HCT116 (cell line): ENCODE measurements at places on chromosomes 6 and 20. TPM values are rescaled to one million over a fixed set of nuclear protein-coding genes. Genes with fewer than 3 reads are reported as not detected.
A peak's percentile ranks its signal among the peaks of the same experiment; 100 is the strongest.

WFDC2 gene
- 1.1 TPM for total RNA-seq

GRCh38 chr6:25389471-25389870, 110.3 kb downstream of the CARMIL1 start:
- no peaks in the 10 kb centered on the region for H3K27me3 ChIP-seq
- no peak overlapping the region for H3K4me3 ChIP-seq
- no peak overlapping the region for H3K27ac ChIP-seq
- H3K4me1 ChIP-seq, result no peaks in the 10 kb centered on the region

GRCh38 chr6:13872681-13873080, 52.1 kb upstream of the RNF182 start:
- H3K27ac ChIP-seq, result no peak overlapping the region
- H3K4me1 ChIP-seq, result peaks cover 17% of the 10 kb centered on the region
- H3K4me3 ChIP-seq, result no peak overlapping the region
- no peaks in the 10 kb centered on the region for H3K27me3 ChIP-seq
- no peak for DNase-seq
- H3K36me3 ChIP-seq, result no peaks in the 10 kb centered on the region

DNA sequence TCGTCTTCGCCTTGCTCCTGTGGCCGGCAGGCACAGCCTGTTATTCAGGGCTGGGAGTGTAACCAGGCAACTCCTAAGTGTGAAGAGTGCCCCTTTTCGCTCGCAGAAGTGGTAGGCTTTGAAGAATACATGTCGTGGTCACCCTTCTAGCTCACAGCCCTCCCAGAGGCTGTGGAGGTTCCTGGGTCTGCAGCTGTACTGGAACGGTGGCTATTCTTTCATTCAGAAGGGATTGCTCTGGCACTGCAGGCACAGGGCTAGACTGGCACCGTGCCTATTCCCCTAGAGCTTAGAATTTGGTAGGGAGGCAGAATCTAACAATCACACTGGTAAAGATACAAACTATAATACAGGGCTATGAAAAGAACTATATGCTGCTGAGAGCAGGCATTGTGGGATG, 1.1 kb upstream of the SRSF12 start:
- no peak overlapping the region for H3K27ac ChIP-seq
- no peak for DNase-seq
- H3K36me3 ChIP-seq, result no peaks in the 10 kb centered on the region
- no peak overlapping the region for H3K4me3 ChIP-seq
- no peaks in the 10 kb centered on the region for H3K4me1 ChIP-seq

MRPS10 gene
- 62.1 TPM for total RNA-seq

WFDC10B gene
- total RNA-seq, result not detected

GRCh38 chr6:137036566-137037300, 8.0 kb downstream of the IL20RA start:
- no peak for DNase-seq
- no peaks in the 10 kb centered on the region for H3K4me1 ChIP-seq
- H3K4me3 ChIP-seq, result no peak overlapping the region
- no peaks in the 10 kb centered on the region for H3K27me3 ChIP-seq
- no peaks in the 10 kb centered on the region for H3K36me3 ChIP-seq

- peak; percentile 42 for DNase-seq
- no peaks in the 10 kb centered on the region for H3K27me3 ChIP-seq
- no peak overlapping the region for H3K4me3 ChIP-seq
- no peak overlapping the region for H3K27ac ChIP-seq
Observed at GRCh38 chr20:1478566-1478965, 11.9 kb upstream of the NSFL1C start.

DNA sequence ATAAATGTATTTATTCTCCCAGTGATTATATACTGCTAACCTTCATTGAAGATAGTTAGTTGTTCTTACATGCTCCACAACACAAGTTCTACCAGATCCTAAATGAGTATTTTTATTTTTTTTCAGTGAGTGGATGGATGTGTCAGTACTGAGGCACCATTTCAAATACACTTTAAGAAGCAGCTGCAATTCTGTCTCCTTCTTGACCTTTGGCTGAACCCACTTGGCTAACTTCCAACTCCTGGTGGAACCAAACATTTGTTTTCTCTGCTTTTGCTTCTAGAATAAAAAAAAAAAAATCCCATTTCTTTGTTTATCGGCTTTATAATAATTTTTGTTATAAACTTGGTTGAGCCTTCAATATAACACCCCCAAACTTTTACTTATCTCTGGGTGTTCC, 458.3 kb upstream of the MAP3K7 start:
- no peak overlapping the region for H3K27ac ChIP-seq
- H3K36me3 ChIP-seq, result no peaks in the 10 kb centered on the region
- H3K4me3 ChIP-seq, result no peak overlapping the region
- no peaks in the 10 kb centered on the region for H3K27me3 ChIP-seq

DNA sequence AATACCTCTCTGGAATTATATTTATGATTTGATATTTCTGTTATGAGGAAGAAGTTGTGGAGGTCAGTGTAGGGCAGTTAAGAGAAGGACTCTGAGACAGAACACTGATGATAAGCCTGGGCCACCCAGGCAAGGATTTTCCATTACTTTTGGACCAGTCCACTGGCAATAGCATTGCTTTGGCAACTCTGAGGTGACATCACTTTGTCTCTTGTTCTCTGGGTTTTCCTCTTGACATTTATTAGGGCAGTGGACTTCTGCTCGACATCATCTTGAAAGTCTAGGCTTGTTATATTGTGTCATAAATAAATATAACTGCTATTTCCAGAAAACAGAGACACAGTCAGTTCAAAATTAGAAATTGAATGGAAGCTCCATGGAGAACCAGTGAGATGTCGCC, 268.0 kb downstream of the SMOC2 start:
- no peak for DNase-seq
- no peaks in the 10 kb centered on the region for H3K36me3 ChIP-seq
- no peaks in the 10 kb centered on the region for H3K27me3 ChIP-seq
- no peak overlapping the region for H3K27ac ChIP-seq
- H3K4me1 ChIP-seq, result peaks cover 4% of the 10 kb centered on the region; the same call in 1 of the 2 replicates
- no peak overlapping the region for H3K4me3 ChIP-seq

- H3K27me3 ChIP-seq, result no peaks in the 10 kb centered on the region
- DNase-seq, result peak; percentile 83
- H3K4me3 ChIP-seq, result peak overlapping the region; percentile 18; the same call in 1 of the 2 replicates
- H3K36me3 ChIP-seq, result no peaks in the 10 kb centered on the region
- peaks cover 11% of the 10 kb centered on the region; the same call in 1 of the 2 replicates for H3K4me1 ChIP-seq
Observed at GRCh38 chr6:54801669-54802068, 44.9 kb upstream of the FAM83B start.

GRCh38 chr6:29483735-29484134, 4.0 kb downstream of the MAS1L start:
- no peak for DNase-seq
- H3K27me3 ChIP-seq, result no peaks in the 10 kb centered on the region
- no peak overlapping the region for H3K27ac ChIP-seq

- DNase-seq, result no peak
- H3K27me3 ChIP-seq, result no peaks in the 10 kb centered on the region
- H3K36me3 ChIP-seq, result no peaks in the 10 kb centered on the region
- H3K4me3 ChIP-seq, result no peak overlapping the region
- H3K4me1 ChIP-seq, result no peaks in the 10 kb centered on the region
Observed at GRCh38 chr6:387293-387741, 4.2 kb upstream of the IRF4 start.

OR12D3 gene
- total RNA-seq, result not detected

ZNF322 gene
- total RNA-seq, result 22.9 TPM

RRAGD gene
- total RNA-seq, result 15.9 TPM

DNA sequence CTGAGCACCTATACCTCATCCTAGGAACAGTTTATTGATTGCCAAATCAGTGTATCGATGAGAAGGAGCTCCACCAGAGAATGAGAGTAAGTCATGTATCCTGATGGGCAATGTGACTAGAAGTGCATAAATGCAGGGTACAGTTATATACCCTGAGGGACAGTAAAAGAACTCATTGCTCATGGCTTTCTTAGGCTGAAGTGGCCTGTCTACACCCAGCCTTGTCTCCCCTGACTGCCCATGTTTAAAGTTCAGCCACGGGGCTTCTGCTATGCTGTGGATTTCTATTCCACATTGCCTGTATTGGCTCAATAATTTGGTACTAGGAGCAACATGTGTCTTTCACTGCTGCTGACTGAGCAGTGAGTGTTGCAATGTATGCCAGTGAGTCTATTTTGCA, 400.4 kb upstream of the IMPG1 start:
- no peak overlapping the region for H3K27ac ChIP-seq

DACT2 gene
- not detected for total RNA-seq
